ENCODE measurements at places on chromosomes 11 and 22. TPM values are rescaled to one million over a fixed set of nuclear protein-coding genes. Genes with fewer than 3 reads are reported as not detected.

Gene CCDC188
- not detected for total RNA-seq

Gene TRIOBP
- total RNA-seq, result 15.0 TPM

Gene SNRPD3
- 83.8 TPM for total RNA-seq

DNA sequence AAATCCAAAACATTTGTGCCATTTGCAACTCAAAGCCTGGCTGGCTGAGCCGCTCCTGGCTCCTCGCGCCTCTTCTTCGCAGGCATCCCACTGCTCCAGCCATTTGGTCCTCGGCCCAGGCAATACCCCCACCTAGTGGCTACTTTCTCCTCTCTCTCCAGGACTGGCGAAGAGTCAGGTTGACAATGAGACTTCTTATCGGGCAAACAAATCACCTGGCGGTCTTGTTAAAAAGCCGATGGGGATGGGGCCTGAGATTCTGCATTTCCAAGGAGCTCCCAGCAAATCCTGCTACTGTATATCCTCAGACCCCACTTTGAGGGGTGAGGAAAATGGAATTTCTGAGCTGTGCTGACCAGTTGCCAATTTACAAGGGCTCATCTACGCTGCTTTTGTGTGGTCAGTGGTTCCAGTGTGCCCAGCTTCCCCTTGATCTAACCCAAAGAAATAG is 89.0 kb downstream of the ISX start:
- DNase-seq, result no peak

DNA sequence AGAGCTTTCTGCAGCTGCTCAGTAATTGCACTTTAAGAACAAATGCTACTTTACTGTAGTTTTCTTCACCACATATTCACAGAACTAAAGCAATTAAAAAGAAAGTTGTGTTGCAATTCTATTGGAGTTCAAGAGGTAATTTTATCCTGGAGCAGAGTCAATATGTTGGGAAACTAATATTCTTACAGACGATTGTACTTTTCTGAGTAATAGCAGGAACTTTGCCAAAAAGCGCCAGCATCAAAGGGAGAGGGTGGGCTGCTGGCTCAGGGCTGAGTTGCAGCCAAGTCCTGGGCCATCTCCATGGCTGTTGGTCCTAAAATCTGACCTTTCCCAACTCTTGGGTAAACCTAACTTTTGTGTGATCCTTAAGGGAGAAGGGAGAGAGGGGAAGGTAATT is 73.6 kb upstream of the MYO18B start:
- no peak for DNase-seq

- no peak for DNase-seq
Observed at GRCh38 chr11:120043328-120043945, 94.5 kb downstream of the TRIM29 start.

All from naive thymus-derived CD4-positive, alpha-beta T cell (primary cell).